C1 segment of cervical spinal cord (tissue), 14 donors: ENCODE measurements at places on chromosomes 13 and 19.

DNA sequence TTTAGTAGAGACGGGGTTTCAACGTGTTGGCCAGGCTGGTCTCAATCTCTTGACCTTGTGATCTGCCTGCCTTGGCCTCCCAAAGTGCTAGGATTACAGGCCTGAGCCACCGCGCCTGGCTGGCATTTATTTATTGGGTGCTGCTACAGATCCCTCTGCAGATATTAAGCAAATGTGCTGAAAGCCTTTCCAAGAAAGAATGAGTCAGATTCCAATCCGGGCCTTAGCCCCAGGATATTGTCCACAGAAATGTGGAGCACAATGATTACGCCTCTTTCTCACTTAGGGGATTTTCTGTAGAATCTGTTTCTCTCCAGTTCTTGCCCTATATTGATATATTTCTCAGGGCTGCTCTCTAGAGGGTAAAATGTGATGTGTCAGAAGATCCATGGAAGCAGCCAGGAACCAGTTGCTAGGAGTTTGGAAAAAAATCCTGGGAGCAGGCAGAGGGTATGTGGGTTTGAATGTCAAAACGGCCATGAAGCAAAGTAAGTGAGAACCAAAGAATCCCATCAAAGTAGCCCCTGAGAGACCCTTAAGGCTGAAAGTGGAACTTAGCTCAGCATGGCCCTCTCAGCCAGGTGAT, 24.8 kb upstream of the IGFL4 start:
- no peak for DNase-seq

DNA sequence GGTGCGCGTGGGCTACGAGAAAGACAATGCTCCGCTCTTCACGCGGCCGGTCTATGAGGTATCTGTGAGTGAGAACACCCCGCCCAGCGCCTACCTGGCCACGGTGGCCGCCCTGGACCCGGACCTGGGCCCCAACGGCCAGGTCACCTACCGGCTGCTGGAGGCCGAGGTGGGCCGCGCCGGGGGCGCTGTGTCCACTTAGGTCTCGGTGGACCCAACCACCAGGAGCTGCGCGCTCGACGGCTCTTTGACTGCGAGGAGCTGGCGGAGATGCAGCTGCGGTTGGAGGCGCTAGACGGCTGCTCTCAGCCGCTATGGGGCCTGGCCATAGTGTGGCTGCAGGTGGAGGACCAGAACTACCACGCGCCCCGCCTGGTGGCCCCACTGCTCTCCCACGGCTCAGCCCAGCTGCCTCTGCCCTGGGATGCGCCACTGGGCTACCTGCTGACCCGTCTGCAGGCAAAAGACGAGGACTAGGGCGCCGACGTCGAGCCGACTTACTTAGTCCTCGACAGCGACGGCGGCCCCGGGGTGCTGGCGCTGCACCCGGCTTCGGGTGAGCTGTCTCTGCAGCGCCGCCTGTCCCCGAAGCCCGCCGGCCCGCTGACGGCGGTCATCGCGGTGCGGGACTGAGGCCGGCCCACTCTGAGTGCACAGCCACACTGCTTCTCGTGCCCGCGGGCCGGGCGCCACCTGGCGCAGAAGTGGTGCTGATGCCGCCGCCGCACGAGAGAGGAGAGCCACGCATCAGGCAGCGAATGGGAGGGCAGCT, 173.0 kb downstream of the OLFM4 start:
- DNase-seq = no peak

DNA sequence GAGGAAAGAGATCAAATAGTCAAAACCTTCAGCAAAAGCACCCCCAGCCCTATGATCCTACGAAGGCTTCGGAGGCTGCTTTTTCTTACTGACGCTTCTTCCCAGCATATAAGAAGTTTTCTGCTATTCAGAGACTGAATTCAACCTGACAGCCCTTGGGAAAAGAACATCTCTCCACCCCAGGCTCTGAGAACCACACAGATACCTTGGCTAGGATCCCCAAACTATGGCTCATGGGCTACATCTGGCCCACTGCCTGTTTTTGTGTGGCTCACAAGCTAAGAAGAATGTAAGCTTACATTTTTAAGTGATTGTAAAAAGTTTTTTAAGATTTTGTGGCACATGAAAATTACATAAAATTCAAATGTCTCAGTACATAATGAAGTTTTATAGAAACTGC, 3.0 kb downstream of the SLC15A1 start:
- no peak for DNase-seq

- no peak for DNase-seq
These were observed 366.4 kb downstream of the KLF12 start for GRCh38 chr13:73767747-73768315.

DNA sequence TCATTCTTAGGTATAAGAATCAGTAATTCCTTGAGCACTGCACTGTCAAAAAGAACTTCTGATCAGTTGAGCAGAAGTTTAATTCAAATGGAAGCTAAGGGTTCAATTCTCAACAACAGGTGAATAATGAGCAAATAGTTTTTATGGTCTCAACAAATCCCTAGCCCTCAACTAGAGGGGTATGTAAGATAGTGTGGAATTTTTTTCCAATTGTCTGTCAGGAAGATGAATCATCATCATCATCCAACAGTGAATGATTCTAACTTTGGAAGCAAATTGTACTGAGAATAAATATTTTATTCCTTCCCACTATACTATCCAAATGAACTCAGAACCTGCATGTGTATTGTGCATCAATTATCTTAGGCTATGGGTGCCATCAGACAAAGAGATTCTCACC, 372.7 kb downstream of the ENOX1 start:
- no peak for DNase-seq

GRCh38 chr13:71712988-71713653, 153.9 kb downstream of the DACH1 start:
- DNase-seq = no peak

DNA sequence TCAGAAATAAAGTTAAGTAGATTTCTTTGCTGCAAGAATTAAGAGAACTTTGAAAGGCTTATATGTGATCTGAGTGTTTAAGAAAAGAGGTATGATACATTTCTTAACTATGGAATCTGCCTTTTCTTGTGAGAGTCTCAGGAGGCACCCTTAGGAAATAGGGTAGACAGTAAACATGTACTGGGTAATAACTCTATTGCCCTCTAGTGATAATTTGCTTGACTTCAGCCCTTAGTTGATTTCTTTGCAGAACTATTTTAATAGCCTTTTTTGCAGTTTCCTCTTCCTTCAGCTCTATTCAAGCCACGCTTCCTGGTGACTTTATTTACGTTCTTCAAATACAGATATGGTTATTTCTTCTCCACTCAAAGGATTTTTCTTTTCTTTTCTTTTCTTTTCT, 37.0 kb upstream of the CCNA1 start:
- no peak for DNase-seq
